ENCODE measurements at places on chromosomes 16 and 17. TPM values are rescaled to one million over a fixed set of nuclear protein-coding genes. Genes with fewer than 3 reads are reported as not detected.

- no peak for DNase-seq
Measured at GRCh38 chr16:81432937-81433557, 11.6 kb upstream of the CMIP start.

ACE gene
- total RNA-seq, result 2.5 TPM

- DNase-seq, result no peak
Measured at GRCh38 chr16:3810198-3810664, 70.3 kb downstream of the CREBBP start.

DNA sequence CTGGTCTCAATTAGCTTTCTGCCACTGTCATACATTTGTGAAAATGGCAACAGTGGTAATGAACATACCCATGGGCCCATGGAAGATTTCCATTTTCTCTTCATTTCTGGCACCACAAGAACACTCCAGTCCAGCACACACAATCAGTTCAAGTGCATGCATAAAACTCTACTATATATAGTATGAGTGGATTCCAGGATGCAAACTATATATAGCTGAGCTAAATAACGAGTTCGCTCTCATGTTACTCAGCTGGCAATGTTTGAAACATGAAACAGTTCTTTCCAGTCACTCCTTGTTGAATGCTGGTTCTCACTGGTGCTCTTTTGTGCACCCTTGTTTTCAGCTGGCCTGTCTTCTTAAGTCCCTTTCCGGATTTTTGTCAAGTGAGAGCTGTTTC lies 75.2 kb upstream of the DHX40 start:
- DNase-seq, result no peak

GRCh38 chr17:75783069-75783783 lies 1.4 kb upstream of the UNK start:
- peak; percentile 73 for DNase-seq

GRCh38 chr17:76365256-76365903 lies 11.7 kb upstream of the PRPSAP1 start:
- DNase-seq, result no peak

CCL4L2 gene
- total RNA-seq, result not detected

KCNAB3 gene
- 0.33 TPM for total RNA-seq

DNA sequence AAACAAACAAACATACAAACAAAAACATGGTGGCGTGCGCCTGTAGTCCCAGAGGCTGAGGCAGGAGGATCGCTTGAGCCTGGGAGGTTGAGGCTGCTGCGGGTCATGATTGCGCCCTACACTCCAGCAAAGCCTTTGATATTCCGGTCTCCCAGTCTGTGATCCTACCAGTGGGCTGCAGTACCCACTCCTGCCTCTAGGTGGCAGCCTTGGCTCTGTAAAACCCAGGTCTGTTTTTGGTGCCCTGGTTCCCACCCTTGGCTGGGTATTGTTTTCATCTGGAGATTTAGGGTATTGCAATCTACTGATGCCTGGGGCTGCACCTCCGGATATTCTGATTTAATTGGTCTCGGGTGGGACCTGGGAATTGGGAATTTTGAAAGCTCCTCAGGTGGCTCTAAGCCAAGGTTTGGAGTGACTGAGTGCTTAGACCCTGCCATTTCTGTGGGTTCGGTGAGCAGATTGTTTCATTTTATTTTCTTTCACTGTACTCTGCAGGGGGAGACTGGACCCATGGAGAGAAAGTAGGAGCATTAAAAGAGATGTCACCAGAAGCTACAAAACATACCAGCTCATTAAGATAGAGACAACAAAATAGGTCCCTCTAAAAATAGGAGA lies 40.5 kb downstream of the MYH3 start:
- peak; percentile 71 for DNase-seq

GRCh38 chr16:30553393-30553899 lies 4.7 kb downstream of the ZNF764 start:
- no peak for DNase-seq

GRCh38 chr17:66737524-66737923 lies 97.4 kb upstream of the CACNG5 start:
- peak; percentile 61 for DNase-seq

- no peak for DNase-seq
Measured at GRCh38 chr17:68297195-68297594, 5.9 kb downstream of the ARSG start.
